ENCODE measurements at places on chromosomes 6 and 20.

DNA sequence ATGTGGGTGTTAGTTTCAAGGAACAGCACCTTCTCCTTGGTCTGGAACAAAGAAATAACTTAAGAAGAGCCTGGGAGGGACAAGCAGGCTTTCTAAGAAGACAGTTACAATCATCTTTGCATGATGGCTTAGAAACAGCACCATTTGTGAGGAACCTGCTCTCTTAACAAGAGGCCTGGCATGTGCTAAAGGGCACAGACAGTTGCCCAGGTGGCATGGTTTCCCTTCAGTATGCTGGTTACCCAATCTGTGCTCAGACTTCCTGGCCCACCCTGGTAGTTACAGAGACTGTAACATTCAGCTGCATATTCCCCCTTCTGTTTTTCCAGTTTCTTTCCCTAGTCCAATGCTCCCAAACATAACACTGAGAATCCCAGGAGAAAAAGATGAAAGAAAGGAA is 84.0 kb downstream of the CHD6 start:
- DNase-seq, result no peak

GRCh38 chr6:109472132-109472995 is 10.7 kb downstream of the ZBTB24 start:
- no peak for DNase-seq

DNA sequence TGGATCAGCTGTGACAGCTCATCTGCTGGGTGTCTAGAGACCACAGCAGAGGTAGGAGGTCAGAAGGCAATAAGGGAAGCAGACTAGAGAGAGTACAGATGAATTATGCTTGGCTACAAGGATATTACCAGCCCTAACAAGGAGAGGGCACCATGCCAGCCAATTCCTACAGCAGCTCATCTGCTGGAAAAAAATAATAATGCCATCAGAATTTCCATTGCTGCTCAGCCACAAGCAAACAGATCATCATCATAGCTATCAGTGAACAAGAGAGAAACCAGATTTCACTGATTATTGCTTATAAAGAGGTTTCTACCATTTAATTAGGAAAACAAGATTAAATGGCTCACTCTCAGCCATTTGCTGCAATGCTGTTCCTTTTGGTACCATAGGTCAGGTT is 66.5 kb downstream of the PSMG4 start:
- DNase-seq, result no peak

- no peak for DNase-seq
Observed at GRCh38 chr6:43817192-43817591, 47.2 kb downstream of the VEGFA start.

DNA sequence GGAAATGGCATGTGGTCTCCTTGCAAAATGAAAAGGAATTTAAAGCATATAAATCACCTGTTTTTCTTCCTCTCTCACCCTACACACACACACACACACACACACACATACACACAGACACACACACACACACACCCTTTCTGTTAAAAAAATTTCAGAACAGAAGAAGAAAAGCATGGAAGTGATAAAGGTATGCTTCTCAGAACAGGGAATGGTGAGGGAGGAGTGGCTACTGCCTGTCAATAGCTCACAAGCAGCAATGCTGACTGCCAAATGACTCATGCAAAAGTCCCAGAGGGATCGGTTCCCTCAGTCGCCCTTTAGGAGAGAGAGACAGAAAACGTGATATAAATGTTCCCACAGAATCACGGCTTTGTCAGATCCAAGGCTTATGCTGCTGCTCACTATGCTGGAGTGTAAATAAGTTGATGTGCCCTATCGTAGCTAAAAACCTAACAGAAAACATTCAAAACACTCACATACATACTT is 102.6 kb downstream of the IBTK start:
- DNase-seq, result no peak

GRCh38 chr20:45912344-45912682 is 358 bp upstream of the PLTP start:
- no peak for DNase-seq

DNA sequence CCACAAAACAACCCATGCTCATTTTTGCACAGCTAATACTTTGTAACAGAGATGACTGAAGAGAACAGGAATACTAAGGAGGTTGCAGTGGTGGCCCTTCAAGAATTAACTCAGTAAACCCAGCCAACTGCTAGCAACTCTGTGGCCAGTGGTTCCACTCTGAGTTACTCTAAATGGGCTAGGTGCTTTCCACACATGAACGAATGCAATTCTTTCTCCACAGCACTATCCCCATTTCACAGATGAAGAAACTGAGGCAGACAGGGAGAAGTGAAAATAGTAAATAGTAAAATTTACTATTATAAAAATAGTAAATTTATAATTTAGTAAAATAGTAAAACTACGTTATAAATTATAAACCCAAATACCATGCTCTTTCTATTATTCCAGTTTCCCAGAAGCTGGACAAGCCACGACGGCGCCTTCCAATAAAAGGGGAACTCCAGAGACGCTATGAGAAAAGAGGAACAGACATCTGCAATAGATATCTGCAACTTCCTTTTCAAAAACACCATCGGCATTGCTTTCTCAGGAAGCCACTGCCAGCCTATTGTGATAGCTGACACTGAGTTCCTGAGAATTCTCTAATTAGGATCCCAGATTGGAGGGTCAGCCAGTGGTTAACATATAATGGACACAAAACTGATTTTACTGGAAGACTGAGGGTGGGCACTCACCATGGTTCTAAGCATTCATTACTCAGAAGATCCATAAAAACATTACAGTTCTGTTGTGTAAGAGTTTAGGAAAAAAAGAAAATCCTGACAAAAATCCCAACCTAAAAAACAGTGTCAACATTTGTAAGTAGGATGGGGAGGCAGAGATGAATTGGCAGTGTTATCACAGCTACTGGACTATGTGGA is 16.2 kb downstream of the FKBP1A start:
- DNase-seq, result no peak

- DNase-seq, result no peak
Observed at GRCh38 chr20:22504829-22505377, 79.5 kb downstream of the FOXA2 start.

DNA sequence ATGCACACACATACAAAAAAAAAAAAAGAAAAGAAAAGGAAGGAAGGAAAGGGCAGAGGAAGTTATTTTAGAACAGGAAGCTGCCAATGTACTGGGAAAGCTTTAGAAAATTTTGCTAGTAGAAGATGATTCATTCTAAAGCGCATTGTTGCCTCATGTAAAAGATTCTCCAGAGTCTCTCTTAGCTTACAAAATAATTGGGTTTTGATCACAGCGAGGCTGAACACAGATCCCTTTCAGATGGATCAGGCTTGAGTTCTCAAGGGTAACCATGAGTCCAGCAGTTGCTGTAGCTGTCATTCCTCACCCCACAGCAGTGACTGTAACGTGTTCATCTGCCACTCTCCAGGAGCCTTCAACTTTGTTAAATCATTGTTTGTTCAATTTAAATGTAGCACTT is 81.9 kb downstream of the PHACTR2 start:
- DNase-seq, result no peak

DNA sequence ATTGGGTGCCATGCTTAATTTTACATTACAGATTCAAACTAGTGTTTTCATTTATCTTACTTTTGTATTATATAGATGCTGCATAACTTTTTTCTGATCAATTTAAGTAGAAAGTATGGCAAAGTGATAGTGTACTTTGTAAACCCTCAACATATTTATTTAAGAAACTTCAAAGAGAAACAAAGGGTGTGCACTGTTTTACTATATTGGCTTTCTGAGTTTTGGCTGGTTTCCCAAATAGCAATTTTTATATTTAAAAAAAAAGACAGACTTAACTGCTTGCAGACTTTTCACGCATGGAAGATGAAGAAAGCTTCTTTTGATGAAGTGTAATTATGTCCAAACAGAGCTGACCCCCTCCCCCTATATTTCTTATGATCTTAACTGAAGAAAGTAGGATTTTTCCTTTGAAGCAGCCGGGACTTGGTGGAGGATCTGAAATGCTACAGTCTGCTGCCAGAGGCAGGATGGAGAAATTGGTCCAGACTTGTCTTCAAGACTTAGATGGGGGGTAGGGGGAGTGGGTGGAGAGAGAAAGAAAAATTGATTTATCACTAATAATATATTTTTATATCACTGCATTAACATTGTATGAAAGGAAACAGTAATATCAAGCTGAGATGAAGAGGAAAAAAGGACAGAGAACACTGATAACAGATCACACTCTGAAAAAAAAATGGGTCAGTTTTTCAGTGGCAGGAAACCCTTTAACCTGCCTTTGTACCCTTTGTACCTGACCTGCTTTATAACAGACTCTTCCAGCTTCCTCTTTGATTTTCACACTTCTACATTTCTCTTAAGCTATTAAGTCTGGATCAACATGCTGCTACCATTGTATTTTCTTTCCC is 56.0 kb upstream of the SUPT3H start:
- no peak for DNase-seq

DNA sequence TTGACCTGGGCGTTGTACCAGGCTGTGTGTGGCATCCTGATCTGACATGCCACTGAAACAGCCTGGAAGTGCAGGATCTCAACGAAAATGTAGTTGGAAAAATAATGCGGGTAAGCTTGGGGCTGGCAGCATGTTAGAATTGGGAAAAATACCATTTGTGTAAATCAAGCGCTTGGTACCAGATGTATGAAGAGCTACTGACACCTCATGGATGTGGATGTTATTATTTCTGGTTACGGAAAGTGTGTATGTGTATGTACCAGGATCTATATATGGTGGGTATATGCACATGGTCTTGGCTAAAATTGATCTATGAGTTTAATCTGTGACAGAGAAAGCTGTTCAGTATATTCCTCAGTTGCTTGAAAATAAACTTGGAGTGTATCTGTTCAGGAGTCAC is 22.7 kb downstream of the HIVEP1 start:
- no peak for DNase-seq

GRCh38 chr6:113640051-113640450 is 217.1 kb upstream of the MARCKS start:
- no peak for DNase-seq

GRCh38 chr20:32819992-32820697 is 391 bp downstream of the MAPRE1 start:
- DNase-seq, result peak; percentile 35

GRCh38 chr6:7468382-7469081 is 72.9 kb upstream of the DSP start:
- no peak for DNase-seq

- DNase-seq, result no peak
Observed at GRCh38 chr20:50174456-50174855, 16.2 kb upstream of the CEBPB start.

DNA sequence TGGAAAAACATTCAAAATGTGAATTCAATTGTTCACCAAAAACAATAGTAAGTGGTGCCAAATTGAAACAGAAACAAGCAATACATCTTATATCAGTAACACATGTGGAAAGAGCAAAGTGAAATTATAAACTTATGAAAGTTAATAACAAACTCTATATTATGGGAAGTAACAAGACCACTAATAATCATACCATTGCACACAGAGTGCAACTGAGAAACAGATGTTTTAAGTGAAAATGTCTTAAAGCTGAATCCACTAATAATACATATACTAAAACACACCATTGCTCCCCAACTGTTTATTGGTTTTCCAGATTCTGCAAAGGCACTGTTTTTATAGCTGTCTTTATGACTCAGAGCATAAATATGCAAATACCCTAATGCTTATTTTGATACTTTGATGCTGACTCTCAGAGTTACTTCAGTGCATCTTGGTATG is 292.3 kb downstream of the RFPL4B start:
- no peak for DNase-seq

GRCh38 chr20:25478889-25479568 is 71.6 kb downstream of the GINS1 start:
- no peak for DNase-seq

DNA sequence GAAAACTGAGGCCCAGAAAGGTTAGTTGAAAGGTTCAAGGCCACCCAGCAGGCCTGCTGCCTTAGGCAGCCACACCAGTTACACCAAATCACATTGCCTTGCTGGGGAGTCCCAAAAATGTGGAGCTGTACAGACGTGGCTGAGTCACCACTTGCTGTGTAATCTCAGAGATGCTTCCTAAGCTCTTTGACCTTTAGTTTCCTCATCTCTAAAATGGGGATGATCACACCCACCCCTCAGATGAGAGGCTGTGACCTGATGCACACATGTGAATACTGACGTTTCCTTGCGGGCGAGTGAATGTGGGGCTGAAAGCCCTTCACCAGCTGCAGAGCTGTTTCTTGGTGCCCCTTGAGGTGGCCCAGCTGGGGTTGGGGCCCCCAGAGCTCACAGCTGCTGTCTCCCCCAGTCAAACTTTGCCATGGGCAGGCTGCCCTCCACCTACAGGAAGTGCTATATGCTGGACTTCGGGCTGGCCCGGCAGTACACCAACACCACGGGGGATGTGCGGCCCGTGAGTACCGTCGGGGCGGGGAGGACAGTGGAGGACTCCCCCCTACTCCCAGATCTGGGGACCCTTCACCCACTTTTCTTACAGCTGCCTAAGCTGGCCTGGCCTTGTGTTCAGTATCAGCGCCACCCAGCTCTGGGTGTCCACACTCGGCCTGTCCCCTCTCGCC is 11.0 kb downstream of the TTBK1 start:
- no peak for DNase-seq

DNA sequence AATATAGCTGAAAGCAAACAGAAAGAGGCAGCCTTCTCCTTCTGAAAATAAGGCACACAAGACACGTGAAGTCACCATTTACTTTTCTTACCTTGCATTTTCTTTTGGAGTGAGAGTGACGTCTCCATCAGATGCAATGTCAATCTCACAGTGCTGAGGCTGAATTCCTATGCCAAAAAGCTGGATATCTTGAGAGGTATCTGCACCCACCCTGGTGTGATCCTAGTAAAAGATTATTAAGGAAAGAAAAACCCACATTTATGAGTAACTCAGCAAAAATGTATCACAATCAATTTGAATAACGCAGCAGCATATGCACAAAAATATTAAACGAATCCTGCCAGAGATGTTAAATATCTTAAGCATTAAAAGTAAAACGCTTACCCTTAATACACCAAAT is 121.4 kb upstream of the NUP153 start:
- DNase-seq, result no peak

- DNase-seq, result no peak
Observed at GRCh38 chr20:6993011-6993410, 225.5 kb downstream of the BMP2 start.

- no peak for DNase-seq
Observed at GRCh38 chr20:25020901-25021301, 28.4 kb upstream of the APMAP start.

- DNase-seq, result no peak
Observed at GRCh38 chr6:156866220-156867015, 89.2 kb downstream of the ARID1B start.

Measured in LNCaP clone FGC (cell line).